ENCODE measurements at places on chromosomes 5 and 9.

DNA sequence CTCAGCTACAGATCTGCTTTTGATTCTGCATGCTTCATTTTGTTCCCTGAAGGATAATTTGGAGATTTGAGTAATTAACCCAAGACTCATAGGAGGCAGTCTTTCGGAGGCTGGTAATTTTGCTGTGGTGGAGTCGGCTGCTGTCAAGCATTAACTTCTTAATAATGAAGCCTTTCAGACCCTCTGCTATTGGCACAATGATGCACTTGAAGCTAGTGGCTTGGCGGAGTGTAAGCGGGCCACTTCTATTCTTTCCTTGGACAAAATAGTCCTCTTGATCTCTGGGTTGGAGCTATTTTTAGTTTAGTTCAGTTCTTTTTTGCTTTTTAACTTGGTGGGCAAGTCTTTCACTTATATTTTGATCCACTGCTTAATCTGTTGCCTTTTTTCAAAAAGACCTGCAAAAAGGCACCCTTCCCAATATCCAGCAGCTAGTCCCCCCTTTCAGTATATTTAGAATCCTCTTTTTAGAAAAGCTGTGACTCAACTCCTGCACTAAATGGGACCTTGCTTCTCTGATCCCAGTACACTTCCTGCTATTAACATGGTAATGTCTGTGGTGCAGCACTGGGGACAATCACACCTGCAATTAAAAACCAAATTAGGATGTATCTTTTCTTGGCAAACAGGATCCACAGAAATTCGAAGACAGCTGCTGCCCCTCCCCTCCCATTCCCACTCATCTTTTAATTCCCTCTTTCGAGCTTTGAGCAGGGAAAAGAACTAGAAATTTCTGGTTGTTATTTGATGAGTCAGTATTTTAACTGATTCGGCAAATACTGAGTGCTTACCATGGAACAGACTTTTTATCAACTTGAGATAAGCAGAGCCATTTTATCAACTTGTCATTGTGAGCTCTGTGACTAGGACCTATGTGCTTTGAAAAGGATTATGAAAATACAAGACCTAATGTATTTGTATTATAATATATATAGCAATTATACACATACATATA lies 169.4 kb upstream of the ANKRD55 start:
- no peak for DNase-seq

DNA sequence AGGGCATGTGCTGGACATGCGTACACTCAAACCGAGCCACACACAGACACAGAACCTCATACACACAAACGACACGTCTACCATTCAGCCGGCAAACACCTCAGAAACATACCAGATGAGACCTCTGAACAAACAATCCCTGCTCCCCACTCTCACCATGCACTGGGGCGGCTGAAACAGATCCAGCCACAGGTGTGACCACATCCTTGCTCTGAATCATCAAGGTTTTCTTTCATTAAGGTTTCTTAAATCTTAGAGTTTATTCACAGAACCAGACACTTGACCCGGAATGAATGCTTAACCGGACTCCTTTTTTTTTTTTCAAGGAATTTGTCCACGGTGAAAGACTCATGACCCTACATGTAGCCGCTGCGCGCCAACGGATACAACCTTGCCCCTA lies 26.2 kb downstream of the TERT start:
- DNase-seq, result no peak

GRCh38 chr5:155625897-155626543 lies 612.5 kb downstream of the KIF4B start:
- no peak for DNase-seq

GRCh38 chr5:172640139-172640538 lies 924 bp upstream of the NEURL1B start:
- DNase-seq, result no peak

- no peak for DNase-seq
Measured at GRCh38 chr5:179923436-179923835, 15.7 kb upstream of the TBC1D9B start.

Data from SJSA1 (cell line).